Stimulated activated CD8-positive, alpha-beta memory T cell treated with anti-CD3 and anti-CD28 coated beads, Interleukin-7, amount 100 ng/mL, for 1 hour (primary cell): ENCODE measurements at places on chromosomes 1 and 21.

DNA sequence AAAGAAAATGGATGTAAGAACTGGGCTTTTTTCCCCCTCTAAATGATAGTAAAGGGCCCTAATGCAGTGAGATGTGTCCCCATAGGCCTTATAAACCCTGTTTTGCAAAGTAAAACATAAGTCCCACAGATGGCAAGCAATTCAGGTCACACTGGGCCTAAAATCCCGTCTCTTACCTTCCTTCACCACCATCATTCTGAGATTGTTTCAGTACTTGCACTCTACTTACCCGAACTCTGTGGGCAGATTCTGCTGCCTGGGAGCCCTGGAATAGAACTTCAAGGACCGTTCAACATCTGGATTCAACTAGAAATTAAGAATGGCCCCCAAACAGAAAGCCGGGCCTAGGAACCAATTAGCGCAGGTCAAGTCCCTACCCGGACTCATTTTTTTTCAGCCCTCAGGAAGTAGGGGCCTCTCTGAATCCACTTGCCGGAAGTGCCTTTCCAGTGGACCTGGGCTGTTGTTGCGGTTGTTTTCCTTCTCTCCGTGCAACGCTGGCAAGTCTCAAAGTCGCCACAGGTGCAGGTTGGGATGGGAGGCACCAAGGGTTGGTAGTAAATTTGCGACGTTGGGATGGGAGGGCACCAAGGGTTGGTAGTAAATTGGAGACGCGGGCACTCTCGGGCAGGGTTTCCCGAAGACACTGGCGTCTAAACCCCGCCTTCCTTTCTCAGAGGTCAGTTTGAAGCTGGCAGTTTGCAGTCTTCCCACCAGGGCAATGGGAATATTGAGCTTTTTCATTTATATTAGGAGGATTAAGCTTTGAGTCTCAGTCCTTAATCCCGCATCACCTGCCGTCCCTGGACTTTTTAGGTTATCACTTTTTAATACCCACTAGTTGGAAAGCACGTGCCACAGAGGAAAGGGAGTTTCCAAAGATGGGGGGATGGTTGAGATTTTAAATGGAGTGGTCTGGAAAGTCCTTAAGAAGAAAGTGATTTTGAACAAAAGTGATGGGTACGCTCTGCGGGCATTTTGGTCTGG is at the start of gene TMEM69:
Gene TMEM69, plus strand, starts transcription at position 428 of the 987 bp plus-strand sequence. CDS start 2,888 bp downstream, outside the sequence.
- peak; percentile 54 for DNase-seq

GRCh38 chr1:19480282-19480681 is 5.1 kb downstream of the CAPZB start:
- no peak for DNase-seq

GRCh38 chr1:116825720-116826438 is 71.6 kb downstream of the CD2 start:
- no peak for DNase-seq

- DNase-seq: no peak
These were observed 78.5 kb downstream of the SLC35F3 start for GRCh38 chr1:233982827-233983518.

GRCh38 chr1:210696709-210697108 is 368.0 kb downstream of the HHAT start:
- no peak for DNase-seq

- DNase-seq: no peak
These were observed 1.0 kb downstream of the BEST4 start for GRCh38 chr1:44786841-44787426.

GRCh38 chr1:91579658-91580228 is 79.1 kb downstream of the CDC7 start:
- no peak for DNase-seq

DNA sequence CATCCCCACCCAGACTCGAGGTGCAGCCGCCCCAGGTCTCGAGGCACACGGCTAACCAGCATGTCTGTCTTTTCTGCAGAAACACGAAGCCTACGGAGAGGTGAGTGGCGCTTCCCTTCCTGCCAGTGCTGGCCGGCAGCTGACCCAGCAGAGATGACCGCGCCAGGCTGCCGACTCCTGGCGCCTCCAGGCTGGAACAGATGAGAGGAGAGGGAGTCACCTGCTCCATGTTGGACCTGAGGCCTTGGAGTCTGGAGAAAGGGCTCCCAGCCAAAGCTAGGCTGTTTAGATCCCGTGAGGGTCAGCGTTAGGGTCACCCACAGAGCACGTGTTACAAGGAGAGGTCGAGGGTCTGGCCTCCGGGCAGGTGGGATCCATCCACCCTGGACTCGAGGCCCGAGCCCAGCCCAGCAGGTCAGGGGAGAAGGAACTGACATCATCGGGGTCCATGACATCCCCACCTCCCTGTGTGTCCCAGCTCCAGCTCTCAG is 14.9 kb downstream of the COL6A2 start:
- DNase-seq: no peak

DNA sequence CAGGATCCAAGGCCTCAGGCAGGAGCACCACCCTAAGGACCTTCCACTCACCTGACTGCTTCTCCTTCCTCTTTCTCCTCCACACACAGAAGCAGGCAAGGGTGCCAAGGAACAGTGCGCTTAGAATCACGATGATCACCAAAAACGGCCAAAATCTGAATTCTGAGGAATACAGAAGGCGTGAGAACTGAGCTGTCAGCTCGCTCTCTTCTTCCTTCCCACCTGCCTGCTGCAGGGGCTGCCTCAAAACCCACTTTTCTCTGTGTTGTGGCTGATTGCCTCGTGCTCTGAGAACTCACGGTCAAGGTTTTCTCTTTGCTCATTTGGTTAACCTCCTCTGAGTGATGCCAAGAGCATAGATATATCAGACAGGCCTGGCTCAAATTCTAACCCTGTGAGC is 23.8 kb downstream of the CD244 start:
- DNase-seq: no peak

- no peak for DNase-seq
These were observed 57.0 kb downstream of the PTP4A2 start for GRCh38 chr1:31880957-31881687.

- no peak for DNase-seq
These were observed 144.2 kb downstream of the SYT2 start for GRCh38 chr1:202565890-202566602.

DNA sequence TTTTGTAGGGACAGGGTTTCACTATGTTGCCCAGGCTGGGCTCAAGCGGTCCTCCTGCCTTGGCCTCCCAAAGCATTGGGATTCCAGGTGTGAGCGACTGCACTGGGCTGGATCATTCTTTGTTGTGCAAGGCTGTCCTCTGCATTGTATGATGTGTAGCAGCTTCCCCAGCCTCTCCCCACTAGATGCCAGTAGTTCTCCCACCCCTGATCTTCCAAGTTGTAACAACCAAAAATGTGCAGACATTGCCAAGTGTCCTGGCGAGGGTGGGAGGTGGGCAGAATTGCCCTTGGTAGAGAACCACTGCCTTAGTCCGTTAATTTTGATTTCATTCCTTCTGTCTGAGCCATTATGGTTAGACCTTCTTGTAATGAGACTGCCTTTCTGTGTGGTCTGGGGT is 7.2 kb downstream of the GALNT2 start:
- DNase-seq: no peak

- no peak for DNase-seq
These were observed 21.9 kb upstream of the EPS8L3 start for GRCh38 chr1:109785446-109786111.

- DNase-seq: no peak
These were observed 4.9 kb upstream of the SHISA4 start for GRCh38 chr1:201883786-201884185.

- no peak for DNase-seq
These were observed 189.6 kb downstream of the NPHP4 start for GRCh38 chr1:5802606-5803005.

GRCh38 chr1:71490432-71490831 is 409.6 kb upstream of the ZRANB2 start:
- DNase-seq: no peak

DNA sequence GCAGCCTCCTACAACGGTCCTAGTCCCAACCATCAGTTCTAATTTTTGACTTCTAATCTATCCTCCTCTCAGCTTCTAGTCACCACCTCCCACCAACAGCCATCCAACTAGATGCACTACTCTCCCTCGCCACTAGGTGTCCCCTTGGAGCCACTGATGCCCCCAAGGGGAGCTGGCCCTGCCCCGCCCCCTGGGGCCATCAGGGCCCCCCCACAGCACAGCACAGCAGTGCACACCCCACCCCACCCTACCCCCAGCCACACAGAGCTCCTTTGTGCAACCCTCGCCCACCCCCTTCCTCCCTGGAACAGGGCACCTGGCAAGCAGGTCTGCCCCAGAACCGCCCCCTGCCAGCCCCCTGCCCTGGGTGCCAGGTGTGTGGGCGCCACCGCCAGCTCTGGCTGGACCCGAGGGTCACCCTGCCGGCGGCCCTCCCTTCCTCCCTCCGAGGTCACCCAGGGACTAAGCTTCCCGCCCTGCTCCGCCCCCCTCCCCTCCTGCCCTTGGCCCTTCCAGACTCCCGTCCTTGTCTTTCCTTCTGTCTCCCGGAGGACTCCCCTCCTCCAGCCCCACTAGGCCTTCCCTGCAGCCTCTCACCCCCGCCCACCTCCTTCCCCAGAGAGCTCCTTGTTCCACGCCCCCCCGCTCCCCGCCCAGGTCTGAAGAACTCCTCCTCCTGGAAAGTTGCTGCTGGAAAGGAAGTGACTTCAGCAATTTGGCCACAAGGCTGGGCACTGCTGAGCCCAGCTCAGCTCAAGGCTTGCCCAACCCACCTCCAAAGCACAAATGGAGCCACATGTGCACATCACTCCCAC is 47.0 kb downstream of the AHDC1 start:
- peak; percentile 64 for DNase-seq

DNA sequence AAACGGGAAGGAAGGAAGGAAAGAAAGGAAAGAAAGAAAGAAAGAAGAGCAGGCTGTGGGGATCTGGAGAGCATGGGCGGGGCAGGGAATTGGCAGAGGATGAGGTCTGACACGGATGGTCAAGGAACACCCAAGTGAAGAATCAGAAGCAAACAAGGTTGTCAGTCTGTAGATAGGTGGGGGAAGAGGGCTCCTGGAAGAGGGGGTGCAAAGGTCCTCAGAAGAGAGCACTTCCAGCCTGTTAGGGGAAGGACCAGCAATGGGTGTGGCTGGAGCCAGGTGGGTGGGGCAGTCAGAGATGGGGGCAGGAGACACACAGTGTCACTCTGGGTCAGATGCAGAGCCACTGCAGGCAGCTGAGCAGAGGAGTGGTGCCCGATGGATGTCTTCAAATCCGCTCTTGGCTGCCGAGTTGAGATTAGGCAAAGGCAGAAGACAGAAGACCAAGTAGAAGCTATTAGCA is 11.0 kb upstream of the PLA2G2C start:
- DNase-seq: no peak

DNA sequence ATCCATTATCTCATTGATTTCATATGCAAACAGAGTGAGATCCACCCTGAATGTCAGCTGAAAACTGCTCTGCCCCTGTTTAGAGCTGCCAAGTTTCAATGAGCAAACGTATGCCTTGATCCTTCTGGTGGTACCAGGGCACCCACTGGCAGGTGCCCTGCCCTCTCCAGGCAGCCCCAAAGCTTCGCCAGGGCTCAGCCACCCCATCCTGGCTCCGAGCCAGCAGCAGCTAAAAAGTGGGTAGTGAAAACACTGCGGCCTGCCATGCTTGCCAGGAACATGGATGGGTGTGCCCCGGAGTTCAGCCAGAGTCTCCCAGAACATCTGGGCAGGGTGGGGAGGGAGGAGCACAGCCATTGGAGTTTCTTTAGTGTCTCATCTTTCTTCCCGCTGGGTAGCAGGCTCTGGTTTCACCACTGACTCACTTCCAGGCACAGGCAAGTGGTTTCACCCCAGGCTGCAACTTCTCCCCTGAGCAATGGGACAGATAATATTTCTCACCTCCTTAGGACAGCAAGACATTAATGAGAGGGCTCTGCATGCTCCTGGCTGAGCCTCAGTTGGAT is 8.1 kb upstream of the LMX1A start:
- DNase-seq: no peak

DNA sequence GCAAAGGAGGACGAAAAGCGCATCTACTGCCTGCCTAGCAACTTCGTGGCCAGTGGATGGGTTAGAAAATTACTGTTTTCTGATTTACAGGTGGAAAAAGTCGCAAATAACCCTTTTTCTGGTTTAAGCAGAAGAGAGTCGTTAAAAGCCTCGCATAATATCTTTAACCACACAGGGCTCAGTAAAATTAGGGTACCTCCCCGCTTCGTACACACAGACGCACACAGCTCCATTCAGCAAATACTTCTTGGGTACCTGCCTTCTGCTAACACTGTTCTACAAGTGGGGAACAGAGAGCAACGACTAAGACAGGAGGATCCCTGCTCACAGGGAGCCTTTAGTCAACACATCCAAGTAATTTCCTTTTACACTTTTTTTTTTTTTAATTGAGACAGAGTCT is 704 bp downstream of the ALG6 start:
- DNase-seq: no peak

DNA sequence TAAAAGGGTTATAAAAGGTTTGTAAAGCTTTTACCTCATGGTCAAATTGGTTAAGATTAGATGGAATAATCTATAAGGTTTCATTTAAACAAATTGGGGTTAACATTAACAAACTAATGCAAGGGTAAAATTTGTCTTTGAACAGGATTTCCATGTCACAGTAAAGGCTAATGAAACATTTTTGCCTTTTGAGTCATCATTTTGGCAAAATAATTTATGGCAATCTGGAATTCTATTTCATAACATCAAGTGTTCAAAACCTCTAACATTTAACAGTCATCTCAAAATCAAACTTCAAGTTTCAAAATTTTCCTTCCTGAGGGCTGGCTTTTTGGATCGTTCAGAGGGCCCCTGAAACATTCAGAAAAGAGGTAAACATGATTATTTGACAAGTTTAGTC is 6.6 kb upstream of the CD46 start:
- no peak for DNase-seq

- DNase-seq: no peak
These were observed 62.8 kb downstream of the SLX9 start for GRCh38 chr21:45002381-45003204.

DNA sequence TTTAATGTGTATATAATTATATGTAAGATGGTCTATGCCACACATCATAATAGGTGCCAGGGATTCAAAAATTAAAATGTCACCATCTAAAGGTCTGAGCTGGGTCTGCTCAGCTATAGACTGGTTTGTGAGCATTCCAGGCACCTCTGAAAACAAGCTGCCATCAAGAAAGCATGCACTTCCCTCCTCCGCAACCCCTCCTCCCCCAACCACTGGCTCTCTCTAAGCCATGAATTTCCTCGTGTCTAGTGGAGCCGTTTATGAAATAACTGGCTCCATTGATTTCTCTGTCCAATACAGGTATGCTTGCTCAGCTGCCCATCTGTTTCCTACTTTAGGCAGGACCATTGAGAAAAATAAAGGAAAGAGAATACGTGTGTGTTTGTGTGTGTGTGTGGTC is 522.6 kb upstream of the PLXNA2 start:
- no peak for DNase-seq

DNA sequence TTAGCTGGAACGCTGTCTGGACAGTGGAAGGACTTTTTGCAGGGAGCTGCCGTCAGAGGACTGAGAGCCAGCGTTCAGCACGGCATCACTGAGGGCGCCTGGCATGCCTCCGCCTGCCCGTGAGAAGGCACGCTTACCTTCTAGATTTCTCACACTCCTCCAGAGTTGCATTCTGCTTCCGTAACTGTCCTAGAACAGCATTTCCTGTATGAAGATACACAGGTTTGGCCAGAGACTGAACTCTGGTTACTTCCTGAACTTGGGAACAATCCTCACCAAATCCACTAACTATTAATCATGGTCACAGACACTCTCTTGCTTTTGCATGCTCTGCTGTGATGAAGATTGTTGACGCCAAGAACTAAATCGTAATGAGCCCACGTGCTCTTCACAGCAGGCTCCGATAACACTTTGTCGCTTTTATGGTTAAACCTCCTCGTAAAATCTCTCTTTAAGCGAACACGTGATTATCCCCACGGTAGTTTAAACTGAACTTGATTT is 93.5 kb downstream of the KIF26B start:
- no peak for DNase-seq
